ENCODE measurements at places on chromosomes 7 and 10. TPM values are rescaled to one million over a fixed set of nuclear protein-coding genes. Genes with fewer than 3 reads are reported as not detected.

Gene GPRIN2
- total RNA-seq: 0.46 TPM

- no peak for DNase-seq
Observed at GRCh38 chr10:101848894-101849351, 5.3 kb upstream of the KCNIP2 start.

GRCh38 chr7:142913051-142913450 is 20.5 kb downstream of the TRPV5 start:
- DNase-seq: no peak

- DNase-seq: no peak
Observed at GRCh38 chr10:106450966-106451365, 713.5 kb downstream of the SORCS1 start.

Gene NME8
- 0.72 TPM for total RNA-seq

DNA sequence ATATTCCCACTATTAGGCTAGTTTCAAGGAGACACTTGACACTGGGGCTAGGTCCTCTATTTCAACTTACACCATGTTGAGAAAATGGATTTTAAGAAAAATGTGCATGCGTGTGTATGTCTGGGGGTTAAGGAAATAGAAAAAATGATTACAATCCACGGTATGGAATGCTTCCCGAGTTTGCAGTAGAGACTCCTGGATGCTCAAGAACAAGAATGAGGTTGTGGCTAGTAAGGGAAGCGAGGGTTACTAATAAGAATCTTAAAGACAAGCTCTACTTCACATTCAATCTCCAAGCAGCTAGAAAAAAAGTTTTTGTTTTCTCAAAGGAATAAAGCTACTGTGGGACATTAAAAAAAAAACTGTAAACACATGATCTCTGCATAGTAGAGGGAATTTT is 54.7 kb downstream of the ANK3 start:
- no peak for DNase-seq
